Left renal pelvis (tissue), 4 donors: ENCODE measurements at places on chromosomes 11 and 22. TPM values are rescaled to one million over a fixed set of nuclear protein-coding genes. Genes with fewer than 3 reads are reported as not detected.

INS gene
- polyA plus RNA-seq, result not detected

DNA sequence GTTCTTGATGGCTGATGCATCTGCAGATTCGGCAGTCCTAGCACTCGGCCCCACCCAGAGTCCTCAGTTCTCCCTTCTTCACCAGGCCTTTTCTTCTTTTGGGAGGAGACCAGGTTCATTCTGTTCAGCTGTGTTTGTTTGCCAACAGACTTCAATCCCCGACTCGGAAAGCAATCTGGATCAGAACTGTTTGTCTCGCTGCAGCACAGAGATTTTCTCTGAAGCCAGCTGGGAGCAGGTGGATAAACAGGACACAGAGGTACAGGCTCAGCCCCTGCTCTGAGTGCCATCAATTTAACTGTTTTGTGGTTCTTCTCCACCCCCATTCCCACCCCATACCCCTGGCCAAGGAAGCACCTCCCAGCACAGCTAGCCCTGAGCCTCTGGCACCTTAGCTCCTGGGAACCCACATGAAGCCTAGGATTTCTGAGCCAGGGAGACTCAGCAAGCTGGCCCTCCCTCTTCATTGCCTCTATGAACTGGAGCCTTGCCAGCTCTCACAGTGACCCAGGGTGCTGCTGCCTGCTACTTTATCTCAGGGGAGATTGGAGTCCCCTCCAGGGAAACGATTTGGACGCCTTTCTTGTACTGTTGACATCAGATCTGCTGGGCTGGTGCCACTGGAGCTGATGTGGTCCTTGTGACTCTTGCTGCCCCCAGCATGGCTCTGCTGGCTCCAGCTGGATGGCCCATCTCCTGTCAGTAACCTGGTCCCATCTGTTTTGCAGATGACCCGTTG, 58.2 kb upstream of the HORMAD2 start:
- no peak for DNase-seq

GRCh38 chr22:36257948-36258670, 5.2 kb downstream of the APOL1 start:
- DNase-seq, result no peak

NRIP3 gene
- polyA plus RNA-seq, result 1.2 TPM

- DNase-seq, result no peak
Measured at GRCh38 chr11:62497132-62497801, 49.3 kb downstream of the AHNAK start.

DNA sequence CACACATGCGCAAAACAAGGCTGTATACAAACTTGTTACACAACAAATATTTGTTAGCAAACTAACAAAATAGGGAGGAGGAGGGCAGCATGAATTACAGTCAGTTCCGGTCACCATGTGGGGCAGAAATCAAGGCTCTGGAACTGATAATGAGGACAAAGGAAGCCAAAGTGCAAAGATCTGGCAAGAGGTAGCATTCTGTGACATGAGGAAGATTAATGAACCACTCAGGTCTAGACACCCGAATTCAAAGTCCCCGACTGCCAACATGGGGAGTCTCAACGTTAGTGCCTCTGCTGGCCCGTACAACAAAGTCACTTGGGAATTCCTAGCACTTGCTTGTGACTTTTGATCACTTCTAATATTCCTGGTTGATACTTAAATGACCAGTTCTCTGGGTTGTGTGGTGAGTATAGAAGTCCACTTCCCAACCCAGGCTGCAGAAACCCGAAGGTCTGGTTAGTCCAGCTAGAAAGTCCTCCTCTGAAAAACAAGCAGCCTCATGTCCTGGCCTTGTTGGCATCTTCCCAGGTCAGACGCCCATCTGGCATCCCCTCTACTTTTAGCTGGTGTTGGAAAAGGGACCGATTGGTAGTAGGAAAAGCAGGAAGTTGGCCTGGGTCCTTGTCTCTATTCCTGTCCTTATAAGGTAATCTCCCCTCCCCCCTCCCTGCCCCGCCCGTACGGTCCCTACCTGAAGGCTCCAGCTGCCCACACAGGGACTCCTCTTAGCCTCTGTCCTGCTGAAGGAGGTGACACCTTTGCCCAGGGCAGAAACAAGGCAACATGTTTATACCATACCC, 1.6 kb downstream of the SUN2 start:
- no peak for DNase-seq

DNA sequence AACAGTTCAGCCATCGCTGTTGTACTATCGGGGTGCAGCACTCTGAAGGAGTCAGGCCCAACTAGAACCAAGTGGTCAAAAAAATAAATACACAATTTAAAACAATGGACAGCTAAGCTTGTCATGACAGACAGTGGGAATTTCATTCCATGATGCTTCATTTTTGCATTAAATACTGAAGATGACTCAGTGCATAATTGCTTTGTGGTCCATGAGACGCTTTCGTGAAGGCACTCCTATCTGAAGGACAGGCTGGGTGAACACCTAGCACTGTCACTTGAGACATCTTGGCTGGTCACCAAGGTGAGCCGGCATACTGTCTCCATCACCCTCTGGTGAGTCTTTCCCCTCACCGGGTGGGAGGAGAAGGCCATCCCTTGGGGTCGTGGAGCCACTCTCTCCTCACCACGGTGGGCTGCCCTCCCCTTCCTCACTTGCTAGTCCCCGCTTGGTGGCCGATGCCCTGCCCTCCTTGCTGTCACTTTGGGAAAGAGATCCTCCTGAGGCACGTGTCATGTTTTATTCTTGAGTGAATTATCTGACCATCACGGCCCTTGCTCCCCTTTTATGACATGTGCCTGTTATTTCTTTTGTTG, 4.9 kb upstream of the TESMIN start:
- DNase-seq, result no peak

DNA sequence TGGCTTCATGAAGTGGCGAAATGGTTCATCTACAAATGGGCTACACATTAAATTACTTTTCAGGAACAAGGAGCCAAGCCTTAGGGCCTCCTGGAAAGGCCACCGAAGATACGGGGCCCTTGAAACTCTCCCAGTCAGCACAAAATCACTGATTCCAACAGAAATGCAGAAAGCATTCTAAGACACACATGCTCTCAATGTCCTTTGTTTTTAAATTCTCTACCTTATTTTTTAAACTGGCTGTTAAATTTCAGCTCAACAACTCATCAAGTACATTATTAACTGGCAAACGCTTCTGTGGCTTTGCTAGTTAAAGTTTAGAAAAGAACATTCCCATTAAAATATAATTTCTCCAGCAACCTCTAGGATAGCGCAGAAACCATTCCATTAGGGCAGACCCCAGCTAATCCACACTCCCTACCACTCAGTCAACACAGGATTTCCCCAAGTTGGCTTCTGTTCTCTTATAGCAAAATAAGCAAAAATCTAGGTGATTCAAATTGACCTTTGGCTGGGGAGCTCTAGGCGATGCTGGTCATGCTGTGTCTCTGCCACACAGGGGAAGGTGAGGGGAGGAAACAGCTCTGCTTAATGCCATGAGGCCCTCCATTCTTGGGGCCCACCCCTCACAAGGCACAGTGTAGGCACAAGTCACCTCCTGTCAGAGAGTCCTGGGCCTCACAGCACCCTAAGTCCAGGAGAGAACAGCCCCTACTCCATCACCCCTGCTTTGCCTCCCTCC, 47.1 kb downstream of the PLEKHA7 start:
- no peak for DNase-seq

DNA sequence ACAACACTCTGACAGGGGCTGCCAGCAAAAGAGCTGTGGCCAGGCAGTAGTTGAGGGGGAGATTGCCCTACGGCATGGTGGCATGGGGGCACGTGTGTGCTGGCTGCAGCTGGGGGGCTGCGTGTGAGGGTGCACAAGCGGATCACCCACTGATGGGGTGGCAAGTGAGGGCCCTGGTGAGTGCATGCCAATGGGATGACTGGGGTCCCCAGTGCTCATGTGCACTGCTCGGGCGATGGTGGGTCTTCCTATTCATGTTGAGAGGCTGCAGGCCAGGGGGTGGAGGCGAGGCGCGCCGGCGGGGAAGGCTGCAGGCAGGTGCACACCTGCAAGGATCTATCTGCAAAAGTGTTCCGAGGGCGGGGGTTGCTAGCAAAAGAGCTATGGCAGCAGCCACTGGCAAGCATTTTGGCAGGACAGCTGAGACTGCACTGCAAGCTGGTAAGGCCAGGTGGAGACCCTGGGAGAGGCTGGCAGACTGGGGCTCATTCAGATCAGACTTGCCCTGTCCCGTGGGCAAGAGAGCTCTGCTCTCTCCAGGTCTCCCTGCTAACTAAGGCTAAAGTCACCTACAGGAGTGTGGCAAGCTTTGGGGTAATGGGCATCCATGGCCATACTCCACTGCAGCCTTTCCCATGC, 12.0 kb downstream of the OR51I2 start:
- DNase-seq, result no peak

PLAAT4 gene
- polyA plus RNA-seq, result 12.7 TPM

ACR gene
- 0.53 TPM for polyA plus RNA-seq

TNNT3 gene
- 16.9 TPM for polyA plus RNA-seq

GRCh38 chr22:18935889-18936529, at the start of gene PRODH:
TSS of gene PRODH (minus strand) at chr22:18936293. CDS start at chr22:18936287, 6 bp downstream.
- DNase-seq, result no peak

DNA sequence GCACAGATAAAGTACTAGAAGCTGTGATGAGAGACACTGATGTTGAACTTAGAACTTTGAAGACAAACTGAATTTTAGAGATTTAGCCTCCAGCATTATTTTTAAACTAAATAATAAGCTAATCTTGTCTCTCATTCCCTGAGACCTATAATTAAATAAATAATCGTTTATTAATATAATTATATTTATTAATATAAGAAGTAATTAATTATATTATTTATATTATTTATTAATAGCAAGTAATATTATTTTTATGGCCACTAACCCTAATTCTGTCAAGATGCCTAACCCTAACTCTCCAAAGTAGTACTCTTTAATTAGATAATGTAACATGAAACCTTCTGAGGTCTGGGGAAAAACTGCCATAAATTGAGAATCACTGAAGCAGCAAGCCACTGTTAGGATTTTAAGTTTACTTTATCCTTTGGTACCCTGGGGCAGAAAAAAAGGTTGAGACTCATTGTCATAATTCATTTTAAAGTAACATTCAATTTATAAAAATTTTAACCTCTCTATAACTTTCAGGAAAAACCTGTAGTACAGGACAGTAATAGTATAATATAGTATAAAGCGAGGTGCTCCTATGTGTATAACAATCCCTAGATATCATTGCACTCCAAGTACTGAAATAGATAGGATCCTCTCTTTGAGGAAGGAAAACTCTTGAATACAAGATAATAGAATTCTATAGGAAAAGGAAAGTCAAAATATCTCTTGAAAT, 85.4 kb downstream of the TTC28 start:
- DNase-seq, result no peak

MRPL23 gene
- polyA plus RNA-seq, result 46.9 TPM

DNA sequence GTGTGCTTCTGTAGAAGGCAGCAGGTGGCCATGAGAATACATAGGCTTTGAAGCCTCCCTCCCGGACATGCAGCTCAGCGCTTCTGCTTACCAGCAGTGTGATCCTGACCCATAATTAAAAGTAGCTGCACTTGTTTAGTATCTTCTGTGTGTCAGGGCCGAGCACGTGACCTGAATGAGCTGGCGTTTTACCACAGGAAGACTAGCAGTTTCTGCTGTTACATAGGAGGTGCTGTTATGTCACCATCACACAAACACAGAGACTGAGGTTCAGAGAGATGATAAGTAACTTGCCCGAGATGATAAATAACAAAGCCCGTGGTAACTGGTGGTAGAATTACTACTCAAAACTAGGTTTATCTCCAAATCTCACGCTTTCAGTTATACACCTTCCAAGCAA, 329.5 kb downstream of the OPCML start:
- DNase-seq, result no peak

- DNase-seq, result no peak
Measured at GRCh38 chr22:20964090-20964798, 2.8 kb upstream of the AIFM3 start.

DNA sequence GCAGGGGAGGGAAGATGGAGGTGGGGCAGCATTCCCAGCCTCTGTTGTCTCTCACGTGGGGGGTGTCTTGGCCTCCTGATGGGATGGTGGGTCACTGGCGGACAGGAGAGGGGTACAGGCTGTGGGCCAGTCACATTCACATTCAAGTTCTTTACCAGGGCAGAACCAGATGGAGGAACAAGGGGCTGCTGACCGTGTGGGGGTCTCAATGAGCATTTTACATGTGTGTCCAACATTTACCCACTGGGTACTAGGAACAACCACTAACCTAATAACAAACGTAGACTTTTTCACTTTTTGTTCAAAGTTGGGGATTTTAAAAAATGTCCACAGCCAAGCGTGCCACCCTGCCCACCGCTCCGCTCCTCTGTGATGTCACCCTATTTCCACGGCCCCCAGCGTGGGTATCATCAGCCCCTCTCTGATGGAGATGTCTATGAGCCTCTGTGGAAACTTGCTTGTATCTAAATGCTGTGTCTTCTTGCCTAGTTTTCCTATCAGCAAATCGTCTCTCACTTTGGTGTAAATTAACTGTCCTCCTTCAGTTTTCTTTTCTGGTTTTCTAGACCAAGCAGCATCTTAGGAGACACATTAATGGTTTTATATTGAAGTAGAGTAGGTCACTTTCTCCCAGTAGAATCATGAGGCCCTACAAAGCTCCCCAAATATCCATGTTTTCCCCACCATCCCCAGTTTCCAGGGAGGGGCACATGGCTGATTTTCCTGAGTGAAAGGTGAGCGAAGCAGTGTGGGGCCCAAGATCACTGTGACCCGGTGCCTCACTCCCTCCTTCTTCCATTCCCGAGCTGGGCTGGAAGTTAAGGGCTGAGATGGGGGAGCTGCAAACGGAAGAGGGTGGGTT, 936.7 kb downstream of the BRD1 start:
- DNase-seq, result no peak

- no peak for DNase-seq
Measured at GRCh38 chr11:102456381-102456780, 3.8 kb upstream of the TMEM123 start.

DNA sequence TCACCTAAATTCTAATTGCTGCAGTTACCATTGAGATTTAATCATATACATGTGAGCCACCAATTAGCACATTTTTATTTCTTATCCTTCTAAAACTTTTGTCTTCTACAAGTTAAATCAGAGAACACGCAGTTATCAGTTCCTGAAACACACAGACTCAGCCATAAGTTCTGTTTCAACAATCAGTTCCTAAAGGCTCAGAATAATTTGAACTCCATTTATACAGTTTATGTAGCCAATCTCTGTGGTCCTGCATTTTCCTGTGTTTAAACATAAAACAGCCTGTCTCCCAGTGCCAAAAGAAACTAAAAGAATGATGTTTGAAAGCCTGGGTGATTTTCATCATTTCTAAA, 2.9 kb downstream of the PLAAT3 start:
- no peak for DNase-seq
